ENCODE measurements at places on chromosomes 3 and 15.
A peak's percentile ranks its signal among the peaks of the same experiment; 100 is the strongest.

DNA sequence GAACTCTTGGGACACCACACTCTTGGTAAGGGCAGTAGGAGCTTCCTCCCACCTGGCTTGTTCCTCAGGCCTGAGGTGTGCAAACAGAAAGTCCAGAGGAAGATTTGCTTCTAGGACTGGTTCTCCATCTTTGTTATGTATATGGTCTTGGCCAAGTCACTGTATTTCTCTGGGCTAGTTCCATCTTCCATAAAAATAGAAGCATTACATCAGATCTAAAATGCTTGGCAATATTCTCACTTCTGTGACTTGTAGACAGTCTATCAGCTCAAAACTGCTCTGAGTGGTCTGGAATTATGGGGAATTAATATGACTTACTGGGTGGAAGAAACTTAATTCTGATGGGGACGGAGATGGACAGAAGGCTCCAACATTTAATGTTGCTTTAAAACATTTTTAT lies 55.2 kb downstream of the TMEM108 start:
- no peaks in the 10 kb centered on the region for H3K4me1 ChIP-seq
- H3K4me3 ChIP-seq = no peak overlapping the region
- no peaks in the 10 kb centered on the region for H3K36me3 ChIP-seq
- peaks cover 7% of the 10 kb centered on the region for H3K27me3 ChIP-seq
- no peak for DNase-seq

DNA sequence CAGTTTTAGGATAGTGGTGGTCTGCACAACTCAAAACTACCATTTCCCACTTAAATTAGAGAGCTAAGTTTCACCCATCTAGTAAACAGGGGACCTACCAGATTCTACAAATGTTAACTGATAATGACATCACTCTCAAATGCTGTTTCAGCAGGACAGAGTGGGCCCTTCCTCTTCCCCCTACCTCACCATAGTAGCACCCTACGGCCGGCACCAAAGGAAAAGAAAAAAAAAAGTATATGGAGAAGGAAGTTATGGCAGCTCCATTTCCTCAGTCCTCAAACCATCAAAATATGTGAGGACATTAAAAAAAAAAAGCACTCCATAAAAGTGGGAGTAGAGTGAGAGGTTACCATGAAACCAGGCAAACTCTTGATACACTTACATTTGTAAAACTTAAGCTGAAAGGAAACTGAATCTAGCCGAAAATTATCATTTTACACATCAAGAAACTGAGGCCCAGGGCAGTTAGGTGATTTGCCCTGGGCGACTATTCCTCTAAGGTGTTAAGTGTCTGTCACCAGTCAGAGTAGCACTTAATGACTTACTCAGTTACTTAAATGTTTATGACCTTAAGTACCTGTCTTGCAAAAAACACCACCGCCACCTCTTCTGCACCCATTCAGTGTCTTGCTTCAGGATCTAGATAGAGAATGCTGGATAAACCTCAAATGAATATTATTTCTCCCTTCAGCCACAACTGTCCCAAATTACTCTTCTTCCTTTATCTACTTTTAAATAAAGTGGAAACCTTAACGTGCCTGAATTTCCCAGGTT lies 2.7 kb downstream of the MSL2 start:
- peaks cover 68% of the 10 kb centered on the region for H3K4me1 ChIP-seq
- no peak for DNase-seq
- peak overlapping the region; percentile 93 for H3K4me3 ChIP-seq
- H3K27me3 ChIP-seq = no peaks in the 10 kb centered on the region
- peak overlapping the region; percentile 98 for H3K27ac ChIP-seq

- H3K27ac ChIP-seq = peak overlapping the region; percentile 19
- no peaks in the 10 kb centered on the region for H3K27me3 ChIP-seq
- peaks cover 91% of the 10 kb centered on the region for H3K36me3 ChIP-seq
- H3K4me1 ChIP-seq = peaks cover 44% of the 10 kb centered on the region
- H3K4me3 ChIP-seq = no peak overlapping the region
- DNase-seq = no peak
Observed at GRCh38 chr15:63250312-63250965, 27.0 kb upstream of the APH1B start.

- peaks cover 12% of the 10 kb centered on the region for H3K27me3 ChIP-seq
- no peaks in the 10 kb centered on the region for H3K4me1 ChIP-seq
- no peak overlapping the region for H3K27ac ChIP-seq
- no peaks in the 10 kb centered on the region for H3K36me3 ChIP-seq
- DNase-seq = no peak
Observed at GRCh38 chr3:131883086-131883485, 151.7 kb downstream of the CPNE4 start.

DNA sequence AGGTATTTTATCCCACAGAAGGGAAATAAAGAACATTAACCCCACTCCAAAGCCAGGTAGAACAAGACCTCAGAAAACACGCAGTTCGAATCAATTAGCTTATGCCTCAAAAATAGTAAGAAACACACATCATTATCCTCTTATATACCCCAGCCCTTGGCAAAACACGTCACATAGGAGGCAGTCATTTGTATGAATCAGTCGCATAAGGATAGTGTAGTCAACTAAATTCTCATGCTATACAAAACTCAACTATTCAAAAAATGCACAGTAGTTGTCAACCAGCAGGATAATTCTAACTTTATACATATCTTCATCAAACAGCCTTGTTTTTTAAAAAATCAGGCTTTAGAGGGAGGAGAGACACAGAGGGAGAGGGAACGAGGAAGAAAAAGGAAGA lies 298.4 kb downstream of the FOXP1 start:
- H3K4me1 ChIP-seq = peaks cover 71% of the 10 kb centered on the region
- H3K27ac ChIP-seq = no peak overlapping the region
- H3K27me3 ChIP-seq = no peaks in the 10 kb centered on the region
- no peak for DNase-seq

DNA sequence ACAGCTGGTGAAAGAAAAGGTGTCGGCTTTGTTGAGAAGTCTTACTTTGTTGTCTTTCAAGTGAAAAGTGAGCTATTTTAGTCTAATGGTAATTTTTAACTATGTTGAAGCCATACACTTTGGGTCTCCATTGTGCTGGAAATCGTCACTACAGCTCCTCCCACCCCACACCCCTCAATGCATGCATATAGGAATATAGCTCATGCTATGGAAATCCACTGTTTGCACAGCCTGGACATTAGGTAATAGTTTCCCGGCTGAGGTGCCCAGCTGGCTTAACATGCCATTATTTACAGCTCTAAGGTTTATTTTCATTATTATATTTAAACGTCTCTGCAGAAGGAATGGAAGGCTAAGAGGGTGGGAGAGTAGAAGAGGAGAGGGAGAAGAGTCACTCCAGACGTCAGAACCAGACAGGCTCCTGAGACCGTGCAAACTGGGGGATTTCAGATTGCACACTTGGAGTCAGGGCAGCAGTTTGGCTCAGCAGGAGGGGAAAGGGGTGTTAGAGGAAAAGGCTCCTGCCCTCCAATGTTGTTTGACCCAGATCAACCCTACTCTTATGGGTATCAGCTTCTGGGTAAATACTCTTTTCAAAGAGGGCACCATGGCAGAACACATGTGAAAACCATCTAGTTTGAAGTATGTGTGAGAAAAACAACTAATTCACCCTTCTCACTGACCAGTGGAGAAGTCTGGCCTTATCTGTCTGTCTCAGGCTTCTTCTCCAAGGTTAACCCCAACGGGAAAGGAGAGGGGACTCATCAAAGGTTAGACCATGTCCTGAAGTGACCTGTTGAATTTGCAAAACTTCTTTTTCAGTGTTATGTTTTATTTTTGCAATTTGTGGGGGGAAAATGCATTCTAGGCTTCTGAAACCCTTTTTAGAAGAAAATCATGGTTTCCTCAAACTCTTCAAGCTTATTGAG lies 218.7 kb upstream of the CTDSPL start:
- no peak overlapping the region for H3K4me3 ChIP-seq
- no peak overlapping the region for H3K27ac ChIP-seq
- H3K4me1 ChIP-seq = no peaks in the 10 kb centered on the region

DNA sequence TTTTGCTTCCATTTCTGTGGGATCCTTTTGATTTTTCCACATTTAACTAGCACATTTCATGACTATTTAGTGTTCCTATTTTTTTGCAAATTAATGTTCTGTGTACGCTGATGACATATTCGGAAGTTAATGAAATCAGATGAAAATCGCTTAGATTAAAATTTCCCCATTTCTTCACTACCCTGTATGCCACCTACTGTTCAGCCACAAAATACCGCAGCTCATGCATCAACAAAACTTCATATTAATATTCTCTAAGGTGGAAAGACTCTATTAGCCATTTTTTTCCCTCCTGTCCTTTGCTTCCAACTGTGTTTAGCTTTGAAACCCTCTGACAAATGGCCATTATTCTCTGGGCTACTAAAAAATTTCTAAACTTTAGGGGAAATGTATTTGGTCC lies 300.6 kb downstream of the MECOM start:
- H3K36me3 ChIP-seq = no peaks in the 10 kb centered on the region
- no peak overlapping the region for H3K27ac ChIP-seq
- H3K4me3 ChIP-seq = no peak overlapping the region
- peaks cover 3% of the 10 kb centered on the region for H3K27me3 ChIP-seq

DNA sequence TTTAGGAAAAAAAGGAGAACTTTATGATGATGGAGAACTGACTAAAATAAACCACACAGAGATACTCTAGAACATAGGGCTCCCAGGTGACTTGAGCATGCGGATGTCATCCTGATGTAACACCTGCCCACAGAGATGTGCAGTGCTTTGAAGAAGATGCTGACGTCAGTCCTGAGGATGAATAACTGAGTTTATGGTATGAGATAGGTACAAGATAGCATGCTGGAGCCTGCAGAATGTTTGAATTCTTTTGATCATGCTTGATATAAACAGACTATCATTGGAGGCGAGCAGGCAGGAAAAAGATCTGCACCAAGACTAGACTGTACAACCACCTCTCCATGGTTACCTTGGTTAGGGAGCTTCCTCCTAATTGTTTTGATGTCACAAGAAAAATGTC lies 12.4 kb downstream of the CCR4 start:
- no peak for DNase-seq
- peak overlapping the region; percentile 64 for H3K27ac ChIP-seq
- no peak overlapping the region for H3K4me3 ChIP-seq

DNA sequence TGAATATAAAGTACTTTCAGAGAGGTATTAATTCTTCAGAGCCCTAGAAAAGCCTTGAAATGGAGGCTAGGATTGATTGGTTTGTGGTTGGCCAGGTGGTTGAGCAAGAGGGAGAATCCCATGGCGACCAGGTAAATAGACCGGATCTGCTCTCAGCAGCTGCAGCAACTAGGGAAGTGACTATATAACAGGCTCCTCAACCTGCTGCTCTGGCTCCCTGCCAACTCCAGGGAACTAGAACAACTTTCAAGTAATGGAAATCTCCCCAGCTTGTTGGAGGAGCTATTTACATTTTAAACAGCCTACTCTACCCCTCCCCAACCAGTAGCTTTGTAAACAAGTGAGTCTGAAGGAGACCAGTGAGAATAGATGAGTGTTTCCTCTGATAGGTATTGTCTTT lies 121.8 kb upstream of the CADM2 start:
- no peak overlapping the region for H3K4me3 ChIP-seq
- H3K27ac ChIP-seq = no peak overlapping the region
- DNase-seq = no peak
- H3K36me3 ChIP-seq = no peaks in the 10 kb centered on the region

DNA sequence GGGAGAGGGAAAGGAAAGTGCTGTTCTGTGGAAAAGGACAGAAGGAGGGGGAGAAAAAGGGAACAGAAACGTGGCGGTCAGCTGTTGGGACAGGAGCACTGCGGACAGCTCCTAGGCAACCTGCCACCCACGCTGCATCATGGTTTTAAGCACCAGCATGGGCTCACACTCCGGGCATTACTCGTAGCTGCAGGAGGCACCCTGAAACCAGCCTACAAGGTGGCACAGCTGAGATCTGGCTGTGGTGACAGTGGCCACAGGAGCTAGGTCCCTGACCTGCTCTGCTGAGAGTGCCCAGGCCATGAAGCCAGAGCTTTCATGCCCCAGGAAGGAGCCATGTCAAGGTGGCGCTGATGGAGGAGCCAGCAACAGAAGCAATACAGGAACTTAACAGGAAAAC lies 161.4 kb upstream of the ST8SIA2 start:
- no peak for DNase-seq
- H3K4me3 ChIP-seq = no peak overlapping the region
- no peaks in the 10 kb centered on the region for H3K36me3 ChIP-seq
- peaks cover 48% of the 10 kb centered on the region for H3K27me3 ChIP-seq

- DNase-seq = no peak
- no peak overlapping the region for H3K4me3 ChIP-seq
- no peaks in the 10 kb centered on the region for H3K36me3 ChIP-seq
- no peaks in the 10 kb centered on the region for H3K4me1 ChIP-seq
- no peaks in the 10 kb centered on the region for H3K27me3 ChIP-seq
Observed at GRCh38 chr3:174859756-174860155, 622 bp downstream of the NAALADL2 start.

DNA sequence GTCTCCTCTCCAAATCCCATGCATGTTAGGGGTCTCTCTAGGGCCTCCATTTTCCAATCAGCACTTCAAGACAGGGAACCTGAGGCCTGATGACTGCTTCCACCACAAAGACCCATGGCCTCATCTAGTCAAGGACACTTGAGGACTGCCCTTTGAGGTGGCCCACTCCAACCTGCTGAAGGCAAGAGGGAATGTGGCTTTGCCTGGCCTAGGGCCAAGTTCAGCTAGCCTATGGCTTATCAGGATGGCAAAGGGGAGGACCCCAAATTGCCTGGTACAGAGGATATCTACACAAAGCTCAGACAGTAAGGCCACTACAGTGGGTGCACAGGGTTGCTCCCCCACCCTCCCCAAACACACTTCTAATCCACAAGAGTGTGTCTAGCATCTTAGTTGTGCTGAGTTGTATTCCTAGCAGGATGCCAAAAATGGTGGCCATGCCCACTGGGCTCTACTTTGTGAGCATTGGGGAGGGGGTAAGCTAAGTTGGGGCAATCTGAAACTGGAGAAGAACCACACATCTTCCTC lies 10.0 kb upstream of the GRAMD2A start:
- peak overlapping the region; percentile 71 for H3K27ac ChIP-seq
- DNase-seq = no peak
- H3K4me1 ChIP-seq = peaks cover 48% of the 10 kb centered on the region
- no peaks in the 10 kb centered on the region for H3K27me3 ChIP-seq
- no peak overlapping the region for H3K4me3 ChIP-seq
- peaks cover 99% of the 10 kb centered on the region for H3K36me3 ChIP-seq

DNA sequence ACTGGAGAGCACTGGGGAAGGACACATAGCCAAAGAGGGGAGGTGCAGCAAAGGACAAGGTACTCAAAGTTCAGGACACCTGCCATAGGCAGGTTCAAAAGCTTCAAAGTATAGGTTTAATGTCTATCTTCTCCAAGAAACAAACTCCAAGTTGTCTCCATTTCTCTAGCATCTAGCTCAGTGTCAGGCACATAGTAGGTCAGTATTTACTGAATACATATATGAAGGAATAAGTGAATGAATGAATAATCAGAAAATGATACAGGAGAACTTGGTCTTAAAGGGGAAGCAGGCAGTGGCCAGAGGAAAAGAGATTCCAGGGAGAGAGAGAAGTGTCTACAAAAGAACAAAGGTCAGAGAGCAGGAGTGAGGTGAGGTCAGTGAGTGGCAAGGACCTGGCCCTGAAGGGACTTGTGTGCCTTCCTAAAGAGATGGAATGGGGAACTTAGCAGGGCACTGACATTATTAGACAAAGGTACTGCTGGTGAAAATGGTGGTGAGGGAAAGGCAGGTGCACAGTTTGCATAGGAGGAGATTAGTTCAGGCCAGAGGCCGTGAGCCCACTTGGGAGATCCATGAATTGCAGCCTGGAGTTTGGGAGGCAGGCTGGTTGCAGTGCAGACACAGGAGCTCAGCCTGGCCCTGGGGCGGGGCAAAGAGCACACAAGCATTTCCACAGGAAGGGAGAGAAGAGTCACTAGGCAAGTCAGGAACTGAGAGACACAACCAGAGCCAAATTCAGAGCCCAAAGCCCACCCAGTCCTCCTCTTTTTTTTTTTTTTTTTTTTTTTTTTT lies 21.4 kb downstream of the TBC1D2B start:
- peaks cover 95% of the 10 kb centered on the region for H3K4me1 ChIP-seq
- no peaks in the 10 kb centered on the region for H3K27me3 ChIP-seq
- H3K27ac ChIP-seq = peak overlapping the region; percentile 91
- peaks cover 33% of the 10 kb centered on the region for H3K36me3 ChIP-seq

Measured in activated T-cell treated with anti-CD3 and anti-CD28 coated beads, Interleukin-2, amount 50 U/mL, for 24 hours (primary cell).